ENCODE measurements at places on chromosomes 11 and 22. TPM values are rescaled to one million over a fixed set of nuclear protein-coding genes. Genes with fewer than 3 reads are reported as not detected.

Gene OR5A1
- not detected for total RNA-seq

Gene RASSF10
- 0.36 TPM for total RNA-seq

Gene PHOX2A
- not detected for total RNA-seq

Gene MIOX
- total RNA-seq = not detected

Gene TTLL1
- total RNA-seq = 2.8 TPM

Gene B4GALNT4
- total RNA-seq = not detected

Gene CARD10
- 30.9 TPM for total RNA-seq

Gene ESAM
- total RNA-seq = 0.16 TPM

Gene THY1
- total RNA-seq = 2.5 TPM

Gene OR8G5
- not detected for total RNA-seq

Gene FIBIN
- total RNA-seq = 0.36 TPM

Gene ROBO4
- total RNA-seq = 0.10 TPM

Gene CCDC34
- total RNA-seq = 50.1 TPM
